ENCODE measurements at places on chromosomes 16 and 17.

- DNase-seq = no peak
Measured at GRCh38 chr16:86806838-86807351, 228.5 kb downstream of the FOXL1 start.

DNA sequence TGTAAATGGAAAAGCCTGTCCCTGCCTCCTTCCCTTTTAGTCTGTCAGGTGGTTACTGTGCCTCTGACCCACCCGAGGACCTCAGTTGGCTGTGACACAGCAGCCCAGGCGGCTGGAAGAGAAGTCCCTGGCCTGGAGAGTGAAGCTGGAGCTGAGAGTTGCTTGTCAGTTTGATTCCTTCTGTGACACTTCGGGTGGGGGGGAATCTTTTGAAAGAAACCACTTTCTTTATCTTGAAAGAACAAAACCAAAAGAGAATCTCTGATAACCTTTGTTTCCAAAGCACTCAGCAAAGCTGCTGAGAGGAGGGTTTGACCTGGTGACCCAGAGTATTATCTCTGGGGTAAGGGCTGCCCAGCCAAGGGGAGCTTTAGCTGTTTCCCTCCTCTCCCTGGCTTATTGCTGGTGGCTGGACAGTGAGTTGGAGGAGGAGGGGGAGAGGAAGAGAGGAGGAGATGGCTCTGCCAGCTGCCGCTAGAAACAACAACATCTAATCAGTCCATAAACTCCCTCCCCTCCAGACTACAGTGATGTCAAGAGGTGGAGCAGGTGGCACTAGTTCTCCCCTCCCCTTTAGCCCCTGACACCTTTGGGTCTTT, 34.0 kb downstream of the YPEL2 start:
- peak; percentile 13 for DNase-seq

- DNase-seq = no peak
Measured at GRCh38 chr16:8867932-8868415, 832 bp downstream of the CARHSP1 start.

GRCh38 chr16:10314811-10315210, 71.0 kb upstream of the ATF7IP2 start:
- no peak for DNase-seq

DNA sequence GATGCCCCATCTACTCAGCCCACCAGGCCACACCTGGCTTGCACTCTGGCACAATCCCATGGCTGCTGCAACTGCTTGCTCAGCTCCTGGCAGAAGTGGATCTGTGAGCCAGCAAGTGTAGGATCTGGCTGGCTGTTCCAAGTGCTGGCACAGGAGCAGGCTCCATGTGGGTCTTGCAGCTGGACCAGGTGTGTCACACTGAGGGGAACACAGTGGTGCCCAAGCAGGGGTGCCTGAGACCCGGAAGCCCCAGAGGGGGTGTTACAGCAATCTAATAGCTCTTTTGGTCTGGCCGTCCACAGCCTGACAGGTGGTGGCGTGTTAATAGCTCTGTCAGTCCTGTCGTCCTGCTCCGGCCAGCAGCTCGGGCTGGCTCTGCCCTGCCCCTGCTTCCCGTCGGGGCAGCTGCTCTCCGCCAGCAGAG, 19.6 kb upstream of the GOT2 start:
- no peak for DNase-seq

- no peak for DNase-seq
Measured at GRCh38 chr17:68684949-68685357, 83.8 kb upstream of the FAM20A start.

- peak; percentile 45 for DNase-seq
Measured at GRCh38 chr16:68356249-68356918, 45.6 kb downstream of the PRMT7 start.

DNA sequence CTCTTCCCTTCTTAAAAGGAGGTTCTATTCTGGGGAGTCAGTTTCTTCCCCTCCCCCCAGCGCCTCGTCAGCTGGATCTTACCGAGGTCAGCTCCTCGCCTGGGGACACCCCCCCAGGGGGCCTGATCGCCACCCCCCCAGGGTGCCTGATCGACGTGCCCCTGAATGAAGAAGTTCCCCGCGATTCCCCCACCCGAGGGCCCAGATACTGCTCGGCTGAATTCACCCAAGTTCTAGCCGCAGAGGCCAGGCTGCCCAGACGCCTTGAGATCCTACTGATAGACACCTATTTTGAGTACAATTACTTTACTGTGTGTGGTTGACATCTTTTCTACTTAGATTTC, 1.4 kb downstream of the RAB11FIP3 start:
- no peak for DNase-seq

- no peak for DNase-seq
Measured at GRCh38 chr16:81469183-81469677, 24.6 kb downstream of the CMIP start.

DNA sequence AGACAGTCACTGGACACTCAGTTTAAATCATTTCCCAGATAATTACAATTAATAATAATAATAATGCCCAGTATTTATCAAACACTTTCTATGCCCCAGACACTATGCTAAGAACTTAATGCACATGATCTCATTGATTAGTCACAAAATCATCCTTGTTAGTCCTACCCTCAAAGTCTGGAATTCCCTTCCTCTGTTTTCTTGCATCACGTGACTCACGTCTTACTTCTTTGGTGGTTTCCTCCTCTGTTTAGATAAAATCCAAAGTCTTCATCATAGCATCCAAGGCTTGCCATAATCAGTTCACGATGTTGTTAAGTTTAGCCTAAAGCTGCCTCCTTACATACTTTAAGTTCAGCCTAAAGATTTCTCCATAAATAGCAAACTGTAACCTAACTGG, 471.9 kb downstream of the PMP22 start:
- DNase-seq = no peak

DNA sequence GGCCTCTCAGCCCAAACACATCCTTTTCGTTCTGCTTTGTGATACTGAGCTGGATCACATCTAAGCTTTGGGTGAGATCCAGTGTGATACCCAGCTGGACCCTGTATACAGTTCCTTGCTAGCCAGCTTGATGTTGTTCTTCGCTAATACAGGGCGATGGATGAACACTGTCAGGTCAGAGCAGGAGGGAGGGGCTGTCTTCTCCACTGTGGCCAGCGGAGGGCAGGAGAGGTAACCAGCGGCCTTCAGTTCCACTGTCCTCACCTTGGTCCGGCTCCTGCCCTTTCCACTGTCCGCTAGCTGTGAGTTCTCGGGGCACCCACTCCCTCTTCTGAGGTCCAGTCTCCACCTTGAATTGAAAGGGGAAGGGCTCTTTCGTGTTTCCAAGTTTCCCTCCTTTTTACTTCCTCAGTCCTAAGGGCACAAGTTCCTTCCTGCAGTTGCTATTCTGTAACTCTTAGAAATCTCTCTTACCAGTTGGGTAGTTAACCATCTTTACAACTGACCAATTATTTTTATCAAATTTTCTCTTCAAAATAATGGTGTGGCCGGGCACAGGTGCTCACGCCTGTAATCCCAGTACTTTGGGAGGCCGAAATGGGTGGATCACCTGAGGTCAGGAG, 3.0 kb upstream of the ZNF213 start:
- peak; percentile 31 for DNase-seq

DNA sequence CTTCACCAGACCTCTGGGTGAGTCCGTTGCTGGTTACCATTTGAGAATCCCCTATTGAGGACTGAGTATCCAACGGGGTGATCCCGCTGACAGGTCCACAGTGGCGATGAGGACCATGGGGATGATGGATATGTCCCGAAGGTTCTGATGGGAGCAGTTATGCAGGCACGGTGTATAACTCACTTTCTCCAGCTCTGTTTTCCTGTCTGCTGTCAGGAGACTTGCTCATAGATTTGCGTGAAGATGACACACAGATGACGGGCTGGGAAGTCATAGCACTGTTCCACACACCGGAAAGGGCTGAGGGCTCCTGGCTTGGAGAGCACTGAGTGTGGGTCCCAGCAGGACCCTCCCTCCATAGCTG, 22.2 kb upstream of the ADCY7 start:
- no peak for DNase-seq

- no peak for DNase-seq
Measured at GRCh38 chr16:88719933-88720296, 13.6 kb downstream of the CTU2 start.
